ENCODE measurements at places on chromosomes 3 and 15.

GRCh38 chr3:17709236-17709810, 33.1 kb downstream of the TBC1D5 start:
- no peak for DNase-seq

- no peak for DNase-seq
These were observed 79.2 kb downstream of the IL1RAP start for GRCh38 chr3:190593075-190593474.

GRCh38 chr3:42773409-42773751, 327 bp upstream of the CCDC13 start:
- DNase-seq, result no peak

- DNase-seq, result no peak
These were observed 9.4 kb upstream of the MGLL start for GRCh38 chr3:127831723-127832172.

DNA sequence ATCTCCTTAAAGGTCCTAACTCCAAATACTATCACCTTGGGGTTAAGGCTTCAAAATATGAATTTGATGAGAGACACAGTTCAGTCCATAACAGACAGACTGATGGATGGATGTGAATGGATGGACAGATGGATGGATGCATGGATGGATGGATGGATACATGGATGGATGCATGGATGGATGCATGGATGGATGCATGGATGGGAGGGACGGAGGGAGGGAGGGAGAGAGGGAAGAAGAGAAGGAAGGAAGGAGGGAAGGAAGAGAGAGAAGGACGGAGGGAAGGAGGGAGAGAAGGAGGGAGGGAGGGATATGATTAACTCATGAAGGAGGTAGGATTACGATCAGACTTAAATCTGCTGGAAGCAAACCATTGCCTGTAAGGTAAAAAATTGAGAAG, 192.4 kb downstream of the LRRN1 start:
- no peak for DNase-seq

GRCh38 chr3:123751433-123751832, 132.7 kb downstream of the MYLK start:
- DNase-seq, result no peak

Data from stimulated activated CD8-positive, alpha-beta memory T cell treated with anti-CD3 and anti-CD28 coated beads, Interleukin-7, amount 100 ng/mL, for 1 hour (primary cell).